CD4-positive, alpha-beta T cell treated with Interferon alpha-2 for 1 hour (primary cell): ENCODE measurements at places on chromosomes 12 and 14.

GRCh38 chr12:125690841-125691240, 625.6 kb downstream of the AACS start:
- DNase-seq, result no peak

- DNase-seq, result peak; percentile 2
These were observed at the start of gene RGS6 for GRCh38 chr14:71932229-71932981. Gene RGS6, plus strand, starts transcription at chr14:71932429.

- no peak for DNase-seq
These were observed 32.4 kb downstream of the PLEKHG7 start for GRCh38 chr12:92735131-92735721.

- DNase-seq, result no peak
These were observed 102.2 kb downstream of the SSPN start for GRCh38 chr12:26297396-26298070.

- DNase-seq, result no peak
These were observed 50.8 kb upstream of the CDKL1 start for GRCh38 chr14:50447461-50447860.

DNA sequence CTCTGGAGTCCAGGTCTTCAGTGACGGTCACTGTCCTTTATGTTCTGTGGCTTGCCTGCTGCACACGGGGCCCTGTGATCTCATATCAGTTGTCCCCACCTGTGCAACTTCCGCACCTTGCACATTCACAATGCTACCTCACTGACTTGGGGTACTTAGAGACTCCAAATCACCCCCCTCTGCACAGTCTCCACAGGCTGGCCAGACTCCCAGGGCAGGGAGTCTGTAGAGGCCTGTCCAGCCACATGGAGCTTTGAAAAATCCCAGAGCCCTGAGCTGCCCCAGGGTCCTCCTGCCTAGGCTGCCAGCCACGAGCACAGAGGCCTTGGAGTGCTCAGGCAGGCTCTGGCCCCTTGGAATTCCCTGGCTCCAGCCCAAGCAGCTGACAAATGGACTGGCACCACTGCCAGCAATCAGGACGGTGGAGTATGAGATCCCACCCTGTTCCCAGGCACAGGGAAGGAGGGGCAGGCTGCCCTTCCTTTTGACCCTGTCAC, 26.4 kb downstream of the CMKLR1 start:
- no peak for DNase-seq

- DNase-seq, result no peak
These were observed 1.5 kb upstream of the NTS start for GRCh38 chr12:85872497-85873091.

DNA sequence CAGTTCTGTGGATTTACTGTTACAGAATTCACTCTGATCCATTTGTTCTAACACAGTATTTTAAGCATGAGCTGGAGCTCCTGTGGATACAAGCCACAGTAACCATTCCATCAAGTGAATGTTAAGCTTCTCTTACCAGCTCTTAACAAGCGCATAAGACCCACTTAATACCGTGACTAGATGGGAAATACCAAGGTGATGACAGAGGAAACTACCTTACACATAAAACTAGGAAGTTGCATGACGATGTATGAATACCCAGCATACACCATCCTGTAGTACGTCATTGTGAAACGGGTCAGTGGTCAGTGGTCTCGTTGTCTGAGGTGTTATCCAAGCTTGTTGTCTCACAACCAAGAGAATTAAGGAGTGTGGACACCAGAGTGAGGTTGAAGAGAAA, 2.0 kb upstream of the GALC start:
- DNase-seq, result peak; percentile 73

- no peak for DNase-seq
These were observed 67.0 kb downstream of the ADCK1 start for GRCh38 chr14:77866932-77867331.

DNA sequence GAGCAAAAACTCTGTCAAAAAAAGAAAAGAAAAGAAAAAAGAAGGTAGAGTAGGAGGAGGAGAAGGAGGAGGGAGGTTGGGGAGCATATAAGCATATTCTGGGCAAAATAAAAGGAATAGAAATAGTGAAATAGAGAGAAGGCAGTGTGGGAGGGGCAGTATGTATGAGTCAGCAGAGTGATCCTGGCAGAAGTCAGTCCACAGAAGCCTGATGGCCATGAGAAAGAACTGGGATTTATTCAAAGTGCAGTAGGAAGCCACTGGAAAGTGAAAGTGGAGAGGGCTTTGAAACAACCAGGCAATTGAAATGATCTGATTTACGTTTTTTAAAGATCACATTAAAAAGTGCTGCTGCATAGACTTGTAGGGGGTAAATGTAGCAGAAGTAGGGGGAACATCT, 368.6 kb upstream of the USP15 start:
- no peak for DNase-seq

GRCh38 chr12:25785134-25785533, 173.3 kb upstream of the RASSF8 start:
- DNase-seq, result no peak

DNA sequence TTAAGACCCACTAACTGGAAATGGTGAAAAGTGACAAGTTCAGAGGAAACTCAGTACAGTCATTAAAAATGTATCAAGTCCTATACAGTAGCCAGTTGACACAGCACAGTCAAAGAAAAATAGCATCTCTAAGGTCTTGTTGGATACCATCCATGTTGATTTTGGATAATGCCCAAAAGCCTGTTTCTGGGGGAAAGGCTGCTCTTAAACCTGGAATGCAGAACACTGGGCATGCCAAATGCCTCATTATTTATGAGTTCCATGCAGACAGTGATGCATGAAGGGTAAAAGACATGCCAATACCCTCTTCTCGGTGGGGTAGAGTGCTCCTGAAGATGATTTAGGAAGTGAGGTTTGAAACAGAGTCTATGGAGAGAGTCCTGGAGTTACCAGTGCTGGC, 29.6 kb downstream of the KCNK13 start:
- DNase-seq, result no peak

- DNase-seq, result peak; percentile 41
These were observed 755 bp upstream of the PTPN6 start for GRCh38 chr12:6950401-6950801.

GRCh38 chr12:11500188-11500860, 105.0 kb upstream of the PRB2 start:
- peak; percentile 57 for DNase-seq

GRCh38 chr12:30661210-30661609, 34.5 kb downstream of the IPO8 start:
- no peak for DNase-seq

DNA sequence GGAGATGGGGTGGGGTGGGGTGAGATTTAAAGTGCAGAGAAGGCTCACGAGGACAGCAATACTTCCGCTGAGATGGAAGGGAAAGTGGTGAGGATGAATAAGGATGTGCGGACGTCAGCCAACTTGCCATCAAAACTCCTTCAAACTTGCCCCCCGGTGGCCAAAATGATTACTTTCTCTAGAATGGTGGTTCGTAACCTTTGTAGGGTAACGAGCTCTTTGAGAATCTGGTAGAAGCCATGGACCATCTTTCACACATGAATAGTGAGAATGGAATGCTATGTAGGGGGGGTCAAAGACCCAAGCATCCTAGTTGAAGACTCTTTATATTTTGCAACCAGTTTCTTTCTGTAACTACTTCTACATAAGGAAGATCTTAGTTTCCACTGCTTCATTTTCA, 245.9 kb upstream of the DDHD1 start:
- DNase-seq, result no peak

DNA sequence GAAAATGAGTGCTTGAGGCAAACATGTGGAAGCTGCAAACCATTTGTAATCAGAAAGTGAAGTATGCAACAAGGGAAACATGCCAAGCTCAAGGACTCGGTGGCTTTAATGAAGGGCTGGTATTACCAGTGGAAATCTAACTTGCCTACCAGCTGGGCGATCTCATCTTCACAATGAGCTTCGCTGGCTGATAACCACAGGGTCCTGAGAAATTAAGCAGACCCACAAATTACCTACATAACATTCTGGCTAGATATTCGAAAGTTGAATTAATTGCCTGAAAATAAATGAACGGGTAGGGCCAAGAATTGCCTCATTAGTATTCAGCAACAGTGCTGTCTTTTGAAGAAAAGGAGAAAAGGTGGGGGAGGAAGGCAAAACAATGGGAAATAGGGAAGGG, 439.4 kb downstream of the PDZRN4 start:
- DNase-seq, result no peak

DNA sequence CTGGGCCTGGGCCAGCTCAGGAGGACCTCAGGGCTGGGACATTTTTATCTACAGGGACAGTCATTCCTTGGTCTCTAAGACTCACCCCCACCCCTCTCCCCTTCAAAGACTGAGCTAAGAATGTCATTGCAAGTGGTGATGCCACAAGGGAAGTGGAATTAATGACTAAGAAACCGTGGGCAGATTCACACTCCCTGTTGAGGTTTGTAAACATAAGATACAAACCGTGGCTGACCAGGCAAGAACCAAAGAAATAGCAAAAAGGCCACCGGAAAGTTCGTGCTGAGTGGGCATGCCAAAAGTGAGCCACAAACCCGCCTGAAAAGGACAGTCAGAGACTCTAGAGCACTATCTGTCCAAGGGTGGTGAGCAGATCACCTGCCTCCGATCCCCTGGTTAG, 25.7 kb downstream of the NUAK1 start:
- no peak for DNase-seq

DNA sequence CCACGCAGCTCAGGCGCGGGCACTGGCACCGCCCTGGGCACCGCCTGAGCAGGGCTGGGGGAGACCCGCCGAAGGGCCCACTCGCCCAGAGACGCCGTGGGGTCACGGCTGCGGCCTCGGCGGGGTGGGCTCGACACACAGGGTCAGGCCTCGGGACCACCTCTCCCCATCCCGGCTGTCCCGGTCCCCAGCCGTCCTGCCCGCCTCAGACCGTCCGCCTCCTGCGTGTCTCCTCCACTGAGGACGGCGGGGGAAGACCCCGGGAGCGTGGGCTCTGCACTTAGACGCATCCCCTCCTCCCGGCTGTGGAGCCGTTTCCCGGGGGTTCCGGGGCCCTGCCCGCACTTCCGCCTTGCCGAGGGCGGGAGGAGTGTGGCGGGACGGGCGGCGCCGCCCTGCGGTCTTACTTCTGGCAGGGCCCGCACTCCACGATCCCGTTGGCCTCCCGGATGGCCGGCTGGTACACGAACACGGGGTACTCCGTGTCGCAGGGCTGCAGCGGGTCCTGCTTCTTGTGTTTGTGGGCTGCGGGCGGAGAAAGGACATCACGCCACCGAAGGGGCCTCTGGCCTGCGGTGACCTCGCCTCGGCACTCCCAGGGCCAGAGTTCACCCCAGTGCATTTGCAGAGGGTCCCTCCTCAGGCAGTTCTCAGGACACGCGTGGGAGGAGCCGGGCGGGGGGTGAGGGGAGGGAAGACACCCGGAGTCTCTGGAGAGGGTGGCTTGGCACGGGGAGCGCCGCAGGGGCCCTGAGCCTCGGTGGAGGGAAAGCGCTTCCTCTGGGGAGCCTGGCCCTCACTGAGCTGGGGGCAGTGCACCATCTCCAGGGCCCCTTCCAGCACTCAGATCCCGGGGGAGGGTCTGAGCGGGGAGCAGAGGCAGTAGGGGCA, 23.1 kb upstream of the LRTM2 start:
- peak; percentile 63 for DNase-seq

- no peak for DNase-seq
These were observed 387.5 kb downstream of the BCAT1 start for GRCh38 chr12:24561411-24561871.

GRCh38 chr12:27332714-27333402, at the start of gene BMAL2:
Gene BMAL2, plus strand, starts transcription at chr12:27332836. Its CDS starts 237 bp downstream, at chr12:27333073.
- DNase-seq, result no peak

DNA sequence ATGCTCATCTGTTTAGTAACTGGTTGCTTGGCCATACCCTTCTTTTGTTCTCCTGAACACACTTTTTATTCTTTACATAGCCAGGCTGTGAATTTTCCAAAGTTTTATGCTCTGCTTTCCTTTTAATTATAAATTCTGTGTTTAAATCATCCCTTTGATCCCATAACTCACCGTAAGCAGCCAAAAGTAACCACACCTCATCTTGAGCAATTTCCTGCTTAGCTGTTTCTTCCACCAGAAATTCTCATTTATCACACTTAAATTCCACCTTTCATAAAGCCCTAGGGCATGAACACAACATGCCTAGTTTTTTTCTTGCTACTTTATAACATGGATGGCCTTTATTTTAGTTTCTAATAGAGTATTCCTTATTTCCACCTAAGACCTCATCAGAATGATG, 510.7 kb downstream of the C12orf50 start:
- no peak for DNase-seq
